ENCODE measurements at places on chromosomes 13 and 19.

DNA sequence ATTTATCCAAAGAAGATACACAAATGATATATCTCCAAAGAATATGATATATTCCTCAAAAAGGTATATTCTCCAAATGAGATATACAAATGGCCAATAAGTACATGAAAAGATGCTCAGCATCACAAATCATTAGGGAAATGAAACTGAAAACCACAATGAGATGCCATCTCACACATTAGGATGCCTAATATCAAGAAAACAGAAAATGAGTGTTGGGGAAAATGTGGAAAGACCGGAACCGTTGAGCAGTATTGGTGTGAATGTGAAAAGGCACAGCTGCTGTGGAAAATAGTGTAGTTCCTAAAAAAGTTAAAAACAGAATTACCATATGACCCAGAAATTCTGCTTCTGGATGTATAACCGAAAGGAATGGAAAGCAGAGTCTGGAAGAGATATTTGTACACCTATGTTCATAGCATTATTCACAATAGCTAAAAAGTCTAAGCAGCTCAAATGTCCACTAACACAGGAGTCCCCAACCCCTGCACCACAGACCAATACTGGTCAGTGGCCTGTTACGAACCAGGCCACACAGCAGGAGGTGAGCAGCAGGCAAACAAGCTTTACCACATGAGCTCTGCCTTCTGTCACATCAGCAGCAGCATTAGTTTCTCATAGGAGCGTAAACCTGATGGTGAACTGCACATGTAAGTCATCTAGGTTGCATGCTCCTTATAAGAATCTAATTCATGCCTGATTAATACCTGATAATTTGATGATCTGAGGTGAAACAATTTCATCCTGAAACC lies 291.9 kb downstream of the PCDH20 start:
- no peak for DNase-seq

- DNase-seq = no peak
Measured at GRCh38 chr13:48561466-48562235, 28.8 kb upstream of the RCBTB2 start.

GRCh38 chr13:102261316-102261715 lies 140.5 kb downstream of the FGF14 start:
- no peak for DNase-seq

DNA sequence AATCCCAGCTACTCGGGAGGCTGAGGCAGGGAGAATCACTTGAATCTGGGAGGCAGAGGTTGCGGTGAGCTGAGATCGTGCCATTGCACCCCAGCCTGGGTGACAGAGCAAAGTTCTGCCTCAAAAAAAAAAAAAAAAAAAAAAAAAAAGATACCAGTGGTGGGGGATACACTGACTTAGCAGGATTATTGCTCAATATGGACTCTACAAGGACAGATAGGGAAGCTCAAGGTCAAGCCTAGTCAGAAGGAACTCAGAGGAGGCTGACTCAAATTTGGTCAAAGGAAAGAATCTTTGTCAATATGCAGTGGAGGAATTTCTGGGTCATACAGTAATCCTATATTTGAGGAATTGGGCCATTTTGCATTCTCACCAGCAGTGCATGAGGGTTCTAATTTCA lies 6.7 kb upstream of the DIAPH3 start:
- no peak for DNase-seq

DNA sequence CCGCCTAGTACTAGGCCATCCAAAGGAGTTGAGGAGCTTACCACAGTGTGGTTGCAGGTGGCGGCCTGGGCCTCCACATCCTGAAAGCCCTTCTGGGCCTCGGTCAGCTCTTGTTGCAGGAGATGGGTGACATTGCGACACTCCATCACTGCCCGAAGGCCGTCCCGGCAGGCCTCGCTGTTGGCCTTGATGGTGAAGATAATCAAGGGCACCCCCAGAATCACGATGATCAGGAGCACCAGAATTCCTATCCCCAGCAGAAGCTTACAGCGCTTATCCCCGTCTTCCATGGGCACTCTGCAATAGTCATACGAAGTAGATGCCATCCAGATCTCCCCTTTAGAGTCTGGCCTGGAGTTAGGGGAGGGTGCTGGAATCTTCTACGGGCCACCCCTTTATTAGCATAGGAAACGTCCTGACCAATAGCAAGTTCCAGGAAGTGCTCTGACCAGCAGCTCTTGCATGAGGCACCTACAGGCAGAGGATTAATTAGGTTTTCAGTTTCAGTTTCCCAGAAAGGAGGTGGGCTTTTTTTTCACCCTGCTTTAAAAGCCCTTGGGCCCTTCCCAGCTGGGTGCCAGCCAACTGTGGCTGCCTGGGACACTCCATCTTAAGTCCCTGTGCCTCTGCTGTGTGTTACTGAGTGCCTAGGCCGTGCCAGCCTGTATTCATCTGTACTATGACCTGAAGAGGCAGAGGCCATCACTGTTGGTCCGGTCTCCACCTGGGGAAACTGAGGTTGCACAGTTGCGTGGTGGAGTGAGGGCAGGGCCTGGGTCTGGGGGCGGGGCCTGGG lies at the start of gene BST2:
BST2 (minus strand) TSS at position 381 of the 796 bp plus-strand sequence; CDS start at position 326, 55 bp downstream.
- peak; percentile 83 for DNase-seq

GRCh38 chr19:48192750-48193149 lies 22.3 kb downstream of the ZSWIM9 start:
- DNase-seq = peak; percentile 22

DNA sequence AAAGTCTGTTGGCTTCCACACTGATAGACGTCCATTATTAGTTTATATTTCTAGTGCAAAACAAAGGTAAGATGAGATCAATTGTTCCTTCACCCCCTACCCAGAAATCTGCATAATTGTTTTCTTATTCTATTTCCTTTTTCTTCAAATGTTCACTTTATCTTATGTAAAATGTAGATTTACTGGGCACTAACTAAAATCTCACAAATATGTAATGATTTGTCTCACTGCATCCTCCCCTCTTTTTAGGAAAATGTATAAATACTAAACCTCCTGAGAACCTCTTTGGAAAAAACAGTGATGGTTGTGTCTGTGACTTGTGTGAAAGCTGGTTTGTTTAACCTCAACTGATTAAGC lies 1377.2 kb upstream of the MIR17HG start:
- DNase-seq = no peak

DNA sequence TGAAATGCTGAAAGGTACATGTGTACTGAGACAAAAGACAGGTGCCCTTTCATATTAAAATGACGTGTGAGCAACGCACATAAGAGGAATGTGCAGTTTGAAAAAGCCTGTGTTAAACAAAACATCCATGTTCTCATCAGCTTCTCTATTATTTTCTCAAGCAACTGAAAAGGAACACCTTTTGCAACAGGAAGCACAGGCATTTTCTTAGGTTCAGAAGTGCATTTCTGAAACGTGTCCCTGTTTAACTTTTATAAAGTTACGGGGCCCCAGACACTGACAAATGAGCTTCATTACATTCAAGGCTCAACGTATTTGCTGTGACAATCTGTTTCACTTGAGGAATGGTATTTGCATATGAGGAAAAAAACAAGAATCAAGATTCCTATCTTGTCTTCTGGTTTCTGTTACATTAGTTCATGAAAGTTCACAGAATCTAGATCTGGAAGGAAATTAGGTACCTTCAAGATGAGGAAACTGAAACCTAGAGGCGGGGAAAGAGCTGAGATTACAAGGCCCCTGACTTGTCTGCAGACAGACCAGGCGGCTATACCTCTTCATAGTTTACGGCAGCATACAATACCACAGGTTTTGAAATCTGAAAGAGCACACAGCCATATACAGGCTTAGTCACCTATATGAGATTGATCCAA lies 431.7 kb downstream of the KLF12 start:
- DNase-seq = peak; percentile 75

DNA sequence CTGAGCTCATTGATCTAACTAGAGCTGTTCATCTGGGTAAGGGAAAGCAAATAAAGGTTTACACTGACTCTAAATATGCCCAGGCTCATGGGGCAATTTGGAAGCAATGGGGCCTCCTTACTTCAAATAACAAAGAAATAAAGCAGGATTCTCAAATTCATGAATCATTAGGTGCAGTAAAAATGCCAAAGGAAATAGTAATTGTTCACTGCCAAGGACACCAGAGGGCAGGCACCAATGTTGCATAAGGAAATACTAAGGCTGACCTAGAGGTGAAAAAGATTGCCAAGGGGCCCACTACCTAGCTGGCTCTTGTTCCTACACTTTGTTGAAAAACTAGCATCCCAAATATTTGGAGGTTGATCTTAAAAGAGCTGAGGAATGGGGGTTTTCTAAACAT lies 1686.7 kb upstream of the MIR17HG start:
- no peak for DNase-seq

- no peak for DNase-seq
Measured at GRCh38 chr13:83883061-83883523, 818 bp upstream of the SLITRK1 start.

Measured in activated effector memory CD4-positive, alpha-beta T cell treated with anti-CD3 and anti-CD28 coated beads, Interleukin-2, amount 50 U/mL, for 16 hours (primary cell).